ENCODE measurements at places on chromosomes 5 and 9.

GRCh38 chr5:24765219-24765618 lies 120.4 kb upstream of the CDH10 start:
- DNase-seq: no peak

DNA sequence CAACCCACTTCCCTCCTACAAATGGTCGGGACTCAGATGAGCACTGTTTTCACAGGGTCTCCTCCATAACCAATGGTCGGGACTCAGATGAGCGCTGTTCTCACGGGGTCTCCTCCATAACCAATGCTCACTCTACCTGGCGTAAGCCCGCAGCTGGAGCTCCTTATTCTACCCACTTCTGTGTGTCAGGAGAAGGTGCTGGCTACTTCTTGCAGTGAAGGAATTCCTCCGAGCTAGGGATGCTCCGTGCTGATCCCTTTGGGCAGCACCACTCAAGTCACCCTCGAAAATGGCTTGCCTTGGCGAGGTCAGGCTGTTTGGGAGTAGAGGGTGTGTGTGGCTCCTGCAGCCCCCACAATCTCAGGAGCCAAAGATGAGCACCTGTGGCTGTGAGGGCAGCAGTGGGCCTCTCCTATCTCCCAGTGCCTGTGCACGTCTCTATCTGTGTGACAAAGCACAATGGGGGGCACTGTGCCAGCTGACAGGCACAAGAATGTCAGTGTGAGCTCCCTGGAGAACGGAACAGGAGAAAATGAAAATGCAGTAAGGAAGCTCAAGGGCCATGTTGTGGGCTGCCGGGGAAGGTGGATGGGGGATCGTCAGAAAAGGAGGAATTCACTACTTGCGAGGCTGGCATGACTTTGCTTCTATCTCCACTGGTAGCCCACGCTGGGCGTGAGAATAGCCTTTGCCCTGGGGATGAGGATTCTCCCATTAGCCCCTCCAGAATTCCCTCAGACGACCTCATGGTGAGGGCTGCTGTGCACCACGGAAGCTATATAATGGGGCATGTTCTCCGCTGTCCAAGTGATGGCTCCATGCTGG lies 3.9 kb upstream of the BTNL9 start:
- DNase-seq: no peak

DNA sequence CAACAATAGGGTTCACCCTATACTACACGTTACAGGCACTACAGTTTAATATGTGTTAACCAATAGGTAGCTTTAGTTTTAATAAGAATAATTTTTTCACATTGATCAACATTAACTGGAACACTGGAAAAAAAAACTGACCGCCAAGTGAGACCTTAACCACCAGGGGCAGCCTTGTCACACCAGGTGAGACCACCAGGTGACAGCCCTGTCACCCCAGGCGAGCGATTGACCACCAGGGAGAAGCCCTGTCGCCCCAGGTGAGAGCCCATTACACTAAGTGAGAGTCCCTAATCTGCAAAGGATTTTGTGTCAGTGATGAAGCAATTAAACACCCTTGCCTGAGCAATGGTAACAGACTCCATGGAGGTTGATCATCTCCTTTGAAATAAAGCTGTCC lies 75.4 kb upstream of the SYK start:
- no peak for DNase-seq

DNA sequence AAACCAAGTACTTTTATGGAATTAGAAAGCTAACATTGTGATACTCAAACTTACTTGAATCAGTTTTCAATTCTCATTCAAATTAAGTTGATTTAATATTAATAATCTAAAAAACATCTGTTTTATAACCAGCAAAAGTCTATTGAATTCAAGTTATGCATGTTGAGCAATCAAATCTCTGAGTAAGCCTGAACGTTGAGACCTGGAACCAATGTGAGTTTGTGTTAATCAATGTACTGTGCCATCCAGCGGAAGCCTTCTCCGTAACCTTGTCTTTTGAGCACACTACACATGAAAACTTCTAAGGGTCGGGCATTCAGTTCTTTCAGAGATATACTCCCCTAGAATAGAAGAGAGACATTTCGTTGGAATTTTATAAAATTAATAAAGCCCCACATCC lies 25.9 kb downstream of the SAR1B start:
- DNase-seq: no peak

- DNase-seq: no peak
These were observed 6.3 kb downstream of the PDE6A start for GRCh38 chr5:149938279-149938678.

DNA sequence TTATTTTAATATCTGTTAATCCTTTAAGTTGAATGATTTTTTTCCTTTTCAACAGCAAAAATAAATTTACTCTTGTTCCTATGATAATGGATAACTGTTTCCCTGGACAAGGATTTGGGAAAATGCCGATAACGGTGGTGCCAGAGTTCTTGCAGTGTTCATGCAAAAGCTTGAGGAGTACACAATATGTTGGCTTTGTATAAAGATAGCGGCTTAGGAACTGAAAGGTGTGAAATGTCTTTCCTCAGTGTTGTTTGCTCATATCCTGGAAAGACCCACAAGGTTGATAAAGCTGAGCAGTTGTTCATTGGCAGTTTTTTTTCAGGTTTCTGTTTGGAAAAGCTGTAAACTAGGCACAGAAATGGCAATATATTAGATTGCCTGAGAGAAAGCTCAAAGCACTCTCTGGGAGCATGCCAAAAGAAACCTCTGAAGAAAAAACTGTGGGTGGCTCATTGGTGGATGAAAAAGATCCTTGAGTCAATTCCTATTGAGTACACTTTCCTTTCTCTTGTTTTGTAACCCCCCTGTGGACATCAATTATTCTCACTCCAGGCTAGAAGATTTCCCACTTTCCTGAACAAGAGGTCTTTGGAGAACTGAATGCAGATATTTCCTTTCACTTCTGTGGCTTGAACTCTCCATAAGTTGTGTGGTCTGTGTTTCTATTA lies 117.2 kb upstream of the RGMB start:
- DNase-seq: no peak

All from stimulated activated CD4-positive, alpha-beta T cell treated with anti-CD3 and anti-CD28 coated beads, Interleukin-1b, Interleukin-23, amount 100 ng/mL, for 24 hours (primary cell).